ENCODE measurements at places on chromosomes 16 and 17. TPM values are rescaled to one million over a fixed set of nuclear protein-coding genes. Genes with fewer than 3 reads are reported as not detected.

DNA sequence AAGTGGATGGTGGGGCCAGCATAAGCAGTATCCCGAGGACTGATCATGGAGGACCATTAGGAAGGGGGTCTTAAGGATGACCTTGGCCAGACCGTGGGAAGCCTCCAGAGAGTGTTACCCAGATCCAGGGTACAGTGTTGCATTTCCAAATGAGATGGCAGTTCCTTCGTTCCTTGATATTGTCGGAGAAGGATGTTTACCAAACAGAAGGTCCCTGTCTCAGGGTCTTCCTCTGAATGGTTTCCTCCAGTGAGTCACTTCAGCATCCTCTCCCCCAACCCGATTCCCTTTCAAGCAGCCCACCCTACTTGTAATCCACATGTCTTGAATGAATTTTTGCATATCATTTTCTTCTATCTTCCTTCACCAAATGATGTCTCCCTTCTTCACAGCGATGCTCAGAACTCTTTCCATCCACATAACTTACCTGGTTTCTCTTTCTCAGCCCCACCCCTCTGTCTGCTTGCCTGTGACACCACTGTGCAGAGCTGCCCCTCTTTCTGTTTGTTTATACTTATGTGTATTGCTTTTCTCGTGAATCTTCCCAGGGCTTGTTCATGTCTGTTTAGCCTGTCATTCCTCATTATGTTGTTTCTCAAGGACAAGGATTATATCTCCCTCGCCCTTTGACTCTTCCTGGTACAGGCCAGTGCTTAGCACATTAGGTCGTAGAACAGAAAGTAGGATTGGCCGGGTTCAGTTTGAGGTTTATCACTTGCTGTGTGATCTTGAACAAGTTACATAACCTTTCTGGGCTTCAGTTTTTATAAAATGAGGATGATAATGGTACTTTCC lies 5.7 kb downstream of the GOSR2 start:
- peaks cover 7% of the 10 kb centered on the region for H3K4me1 ChIP-seq
- DNase-seq: no peak
- H3K4me3 ChIP-seq: no peak overlapping the region

Gene FN3KRP
- 18.6 TPM for total RNA-seq

DNA sequence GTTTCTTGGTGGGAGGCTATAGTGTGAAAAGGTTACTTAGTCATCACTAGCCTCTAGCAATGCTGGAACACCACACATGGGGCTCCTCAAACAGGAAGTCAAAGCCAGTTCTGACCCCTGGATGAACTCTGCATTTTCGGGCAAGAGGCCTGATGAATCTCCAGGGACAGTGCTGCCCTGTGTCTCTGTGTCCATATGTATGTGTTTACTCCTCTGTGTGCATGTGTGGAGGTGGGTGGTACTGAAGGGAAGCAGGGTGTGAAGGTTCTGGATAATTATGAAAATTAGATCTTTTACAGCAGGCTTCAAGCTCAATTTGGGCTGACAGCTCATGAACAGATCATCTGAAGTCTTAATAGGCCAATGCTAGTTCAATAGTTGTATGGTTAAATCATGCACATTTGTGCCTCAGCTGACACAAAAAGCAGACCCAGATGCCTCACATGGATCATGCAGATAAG lies 133.6 kb downstream of the SNX11 start:
- peak; percentile 91 for DNase-seq
- no peaks in the 10 kb centered on the region for H3K36me3 ChIP-seq
- no peak overlapping the region for H3K27ac ChIP-seq
- peaks cover 10% of the 10 kb centered on the region for H3K27me3 ChIP-seq

Gene NLRP1
- 138 TPM for total RNA-seq

- H3K4me1 ChIP-seq: no peaks in the 10 kb centered on the region
- DNase-seq: no peak
- H3K27ac ChIP-seq: no peak overlapping the region
- no peaks in the 10 kb centered on the region for H3K27me3 ChIP-seq
- no peaks in the 10 kb centered on the region for H3K36me3 ChIP-seq
- H3K4me3 ChIP-seq: no peak overlapping the region
Measured at GRCh38 chr17:58568044-58568799, 53.8 kb upstream of the MTMR4 start.

DNA sequence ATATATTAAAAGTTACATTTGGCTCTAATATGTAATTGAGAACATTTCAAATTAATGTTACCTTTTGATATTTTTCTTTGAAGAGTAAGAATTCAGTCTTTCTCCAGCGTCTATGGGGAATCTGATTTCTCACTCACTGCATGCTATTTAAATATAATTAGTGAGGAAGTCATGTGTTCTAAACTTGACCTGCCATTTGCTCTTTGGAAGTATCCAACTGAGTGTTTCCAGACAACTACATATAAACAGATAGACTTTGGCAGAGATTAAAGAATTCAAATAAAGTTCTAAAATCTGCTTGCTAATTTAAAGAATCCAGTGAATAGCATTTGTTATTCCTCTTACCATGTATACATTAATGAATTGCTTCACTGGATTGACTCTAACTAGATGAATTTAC lies 23.5 kb downstream of the OMG start:
- H3K27ac ChIP-seq: no peak overlapping the region
- no peak for DNase-seq
- peaks cover 21% of the 10 kb centered on the region for H3K36me3 ChIP-seq
- no peak overlapping the region for H3K4me3 ChIP-seq
- H3K4me1 ChIP-seq: no peaks in the 10 kb centered on the region
- H3K27me3 ChIP-seq: no peaks in the 10 kb centered on the region

DNA sequence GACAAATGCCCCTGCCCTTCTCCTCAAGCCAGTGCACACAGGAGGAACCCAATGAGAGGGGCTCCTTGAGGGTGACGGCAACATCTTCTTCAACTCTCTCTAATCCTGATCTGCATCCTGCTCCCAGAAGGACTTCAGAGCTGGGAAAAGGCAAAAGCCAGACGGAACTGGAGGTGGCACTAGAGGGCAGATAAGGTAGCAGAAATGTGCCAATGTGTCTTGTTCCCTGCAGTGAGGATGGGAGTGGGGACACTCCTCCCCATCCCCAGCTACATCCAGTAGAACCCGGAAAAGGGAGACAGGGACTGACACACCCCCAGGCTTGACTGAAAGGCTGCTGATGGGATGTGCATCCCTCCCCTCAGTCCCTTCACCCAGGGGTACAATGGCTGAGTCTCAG lies 28.5 kb downstream of the SRCIN1 start:
- H3K36me3 ChIP-seq: no peaks in the 10 kb centered on the region
- DNase-seq: no peak
- peaks cover 7% of the 10 kb centered on the region for H3K4me1 ChIP-seq
- H3K27ac ChIP-seq: no peak overlapping the region
- H3K27me3 ChIP-seq: peaks cover 67% of the 10 kb centered on the region

DNA sequence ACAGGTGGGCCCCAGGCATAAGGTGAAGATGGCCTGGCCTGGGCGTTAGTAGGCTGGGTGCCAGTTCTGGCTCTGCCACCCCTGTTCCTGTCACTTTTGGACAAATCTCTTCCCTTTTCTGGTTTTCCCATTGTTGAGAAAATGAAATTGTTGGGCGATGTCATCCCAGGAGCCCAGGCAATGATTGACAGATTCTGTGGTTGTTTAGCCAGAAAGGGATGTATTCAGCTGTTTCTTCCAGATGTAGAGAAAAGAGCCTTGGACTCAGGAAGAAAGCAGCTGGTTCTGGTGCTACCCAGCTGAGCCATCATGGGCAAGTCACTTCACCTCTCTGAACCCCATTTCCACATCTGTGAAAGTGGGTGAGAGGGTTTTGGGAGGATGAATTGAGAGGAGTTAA lies 60.1 kb upstream of the MRTFB start:
- H3K36me3 ChIP-seq: no peaks in the 10 kb centered on the region
- H3K27ac ChIP-seq: no peak overlapping the region
- peaks cover 21% of the 10 kb centered on the region for H3K4me1 ChIP-seq
- no peaks in the 10 kb centered on the region for H3K27me3 ChIP-seq
- no peak for DNase-seq
- H3K4me3 ChIP-seq: no peak overlapping the region

Gene CBFA2T3
- 0.21 TPM for total RNA-seq

GRCh38 chr16:79466111-79466510 lies 134.4 kb downstream of the MAF start:
- H3K27ac ChIP-seq: no peak overlapping the region
- H3K4me1 ChIP-seq: no peaks in the 10 kb centered on the region
- H3K36me3 ChIP-seq: no peaks in the 10 kb centered on the region
- H3K27me3 ChIP-seq: no peaks in the 10 kb centered on the region

GRCh38 chr16:56737539-56737938 lies 7.6 kb downstream of the NUP93 start:
- no peaks in the 10 kb centered on the region for H3K36me3 ChIP-seq
- no peak overlapping the region for H3K4me3 ChIP-seq
- no peak for DNase-seq

Gene TNP2
- total RNA-seq: not detected

DNA sequence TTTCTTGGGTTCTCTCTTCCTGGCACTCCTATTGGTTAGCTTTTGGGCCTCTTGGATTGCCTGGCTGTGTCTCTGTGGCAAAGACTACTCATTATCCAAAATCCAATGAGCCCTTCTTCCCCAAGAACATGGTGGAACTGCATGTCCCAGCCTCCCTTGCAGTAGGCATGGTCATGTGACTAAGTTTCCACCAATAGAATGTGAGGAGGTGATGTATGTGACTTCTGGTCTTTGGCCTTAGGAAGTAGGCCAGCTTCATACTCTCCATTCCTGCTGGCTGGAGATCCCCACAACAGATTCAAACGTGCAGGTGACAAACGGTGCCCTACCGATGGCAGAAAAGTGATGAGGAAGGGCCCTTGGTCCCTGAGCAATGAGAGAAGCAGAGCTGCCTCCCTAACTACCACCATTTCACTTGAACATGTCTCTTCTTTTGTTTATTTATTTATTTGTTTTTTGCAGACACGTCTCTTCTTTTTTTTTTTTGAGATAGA lies 17.3 kb upstream of the SPN start:
- no peaks in the 10 kb centered on the region for H3K36me3 ChIP-seq
- peak; percentile 23 for DNase-seq
- H3K4me3 ChIP-seq: no peak overlapping the region
- no peaks in the 10 kb centered on the region for H3K27me3 ChIP-seq
- no peak overlapping the region for H3K27ac ChIP-seq

Gene SPNS2
- total RNA-seq: 1.0 TPM

DNA sequence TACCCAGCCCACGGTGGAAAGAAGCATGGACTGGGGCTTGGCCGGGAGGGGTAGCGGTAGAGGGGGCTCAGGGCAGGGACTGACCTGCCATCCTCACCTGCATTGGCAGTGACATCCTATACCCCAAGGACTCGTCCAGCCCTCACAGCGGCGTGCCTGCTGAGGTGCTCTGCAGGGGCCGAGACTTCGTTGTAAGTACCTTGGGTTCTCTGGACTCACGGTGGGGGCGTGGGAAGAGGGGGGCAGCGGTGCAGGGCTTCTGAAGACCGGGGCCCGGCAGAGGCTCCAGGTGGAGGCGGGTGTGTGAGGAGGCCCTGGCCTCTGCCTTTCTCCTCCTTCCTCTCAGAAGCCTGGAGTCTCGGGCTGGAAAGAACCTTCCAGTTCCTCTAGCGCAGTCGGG lies 25.5 kb downstream of the POLR3E start:
- peaks cover 2% of the 10 kb centered on the region for H3K36me3 ChIP-seq
- H3K4me3 ChIP-seq: no peak overlapping the region
- DNase-seq: no peak
- H3K27me3 ChIP-seq: no peaks in the 10 kb centered on the region
- H3K4me1 ChIP-seq: no peaks in the 10 kb centered on the region
- H3K27ac ChIP-seq: no peak overlapping the region

Gene BANP
- total RNA-seq: 24.6 TPM

- H3K36me3 ChIP-seq: no peaks in the 10 kb centered on the region
- H3K4me3 ChIP-seq: no peak overlapping the region
- peaks cover 5% of the 10 kb centered on the region for H3K4me1 ChIP-seq
- peaks cover 7% of the 10 kb centered on the region for H3K27me3 ChIP-seq
- peak overlapping the region; percentile 4 for H3K27ac ChIP-seq
- DNase-seq: peak; percentile 89
Measured at GRCh38 chr17:21457051-21458026, 81.2 kb downstream of the KCNJ12 start.
